Activated CD4-positive, alpha-beta T cell treated with anti-CD3 and anti-CD28 coated beads, Interleukin-2, amount 50 U/mL, for 1 hour (primary cell): ENCODE measurements at places on chromosomes 7 and 10.

DNA sequence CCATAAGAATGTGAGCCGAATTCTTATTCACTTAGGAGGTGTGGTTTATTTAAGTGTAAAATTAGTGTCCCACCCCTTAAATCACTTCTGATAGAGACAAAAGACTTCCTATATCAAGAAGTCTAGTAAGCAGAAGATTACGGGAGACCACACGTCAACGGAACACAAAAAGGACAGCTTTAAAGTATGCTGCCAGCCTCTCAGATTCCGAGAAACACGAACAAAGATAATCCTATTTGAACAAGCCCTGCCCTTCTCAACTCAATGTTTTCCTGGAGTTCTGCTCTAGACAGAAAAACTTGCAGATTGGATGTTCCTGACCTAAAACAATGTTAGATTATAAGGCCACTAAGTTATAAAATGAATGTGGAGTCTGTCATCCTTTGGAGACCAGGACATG is 4.9 kb upstream of the MCU start:
- no peak for DNase-seq

DNA sequence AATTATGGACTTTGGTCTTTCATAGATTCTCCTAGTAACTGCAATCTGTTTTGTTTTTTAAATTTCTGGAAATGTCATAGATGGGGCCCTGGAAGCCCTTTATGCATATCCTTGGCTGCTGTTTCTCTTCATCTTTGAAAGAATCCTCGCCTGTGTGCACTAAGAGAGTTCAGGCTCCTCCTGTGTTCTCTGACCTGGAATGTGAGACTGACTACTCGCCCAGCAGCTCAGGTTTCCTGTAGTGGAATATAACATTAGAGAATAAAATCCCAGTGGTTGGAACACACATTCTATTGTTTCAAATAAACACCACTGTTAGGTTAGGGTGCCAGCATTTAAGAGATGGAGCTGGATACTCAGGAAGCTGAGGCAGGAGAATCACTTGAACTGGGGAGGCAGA is 56.3 kb downstream of the WDFY4 start:
- DNase-seq, result no peak

DNA sequence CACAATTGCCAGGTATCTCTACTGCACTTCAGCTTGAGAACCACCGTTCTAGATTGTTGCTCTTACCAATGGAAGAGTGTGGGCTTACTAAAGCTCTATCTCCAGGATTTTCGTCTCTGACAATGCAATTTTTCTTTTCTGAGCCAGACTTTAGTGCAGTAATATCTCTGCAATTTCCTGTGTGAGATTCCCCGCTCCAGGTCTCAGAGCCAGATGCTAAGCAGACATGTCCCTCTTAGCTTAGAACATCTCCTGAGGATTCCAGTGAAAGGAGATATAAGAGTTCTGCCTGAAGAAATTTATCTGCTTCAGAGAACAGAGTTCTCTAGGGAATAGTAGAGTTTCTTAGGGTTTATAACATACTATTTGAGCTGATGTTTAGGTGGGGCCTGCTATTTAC is 82.0 kb downstream of the SND1 start:
- no peak for DNase-seq

DNA sequence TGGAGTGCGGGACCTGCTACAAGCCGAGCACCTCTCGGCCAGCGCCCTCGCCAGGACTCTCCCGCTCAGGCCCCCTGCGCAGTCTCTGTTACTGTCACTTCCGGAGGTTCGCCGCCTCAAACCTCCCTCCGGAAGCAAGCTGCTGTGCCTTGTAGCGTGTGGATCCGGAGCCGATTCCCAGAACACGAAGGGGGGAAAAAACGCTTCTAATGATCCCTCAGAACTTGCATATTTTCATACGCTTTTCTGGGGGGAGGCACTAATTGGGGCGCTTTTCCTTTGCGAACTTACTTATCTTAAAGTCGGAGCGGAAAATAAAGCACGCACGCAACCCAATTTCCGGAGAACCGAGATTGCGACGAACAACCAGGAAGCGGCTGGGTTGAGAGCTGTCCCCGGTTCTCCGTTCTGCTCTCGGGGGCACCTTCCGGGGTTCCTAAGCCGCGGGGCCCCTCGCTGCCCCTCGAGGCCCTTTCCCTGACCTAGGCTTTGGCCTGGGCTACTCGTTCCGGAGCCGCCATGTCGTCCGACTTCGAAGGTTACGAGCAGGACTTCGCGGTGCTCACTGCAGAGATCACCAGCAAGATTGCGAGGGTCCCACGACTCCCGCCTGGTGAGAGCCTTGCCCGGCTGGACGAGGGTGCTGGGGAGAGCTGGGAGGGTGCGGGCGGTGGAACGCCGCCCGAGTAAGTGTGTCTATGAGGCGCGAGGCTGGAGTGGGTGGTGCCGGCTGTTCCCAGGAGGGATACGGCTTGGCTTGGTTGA is at the start of the genes VTI1A and ZDHHC6:
Gene VTI1A, plus strand, starts transcription at position 361 of the 765 bp plus-strand sequence. Its CDS starts 159 bp downstream, at position 520.
Gene ZDHHC6, minus strand, starts transcription at position 60 of the 765 bp plus-strand sequence. CDS start 1,478 bp downstream, outside the sequence.
- peak; percentile 78 for DNase-seq
